GM13977 (cell line): ENCODE measurements at places on chromosomes 7 and 10.
A peak's percentile ranks its signal among the peaks of the same experiment; 100 is the strongest.

- peak; percentile 77 for DNase-seq
Measured at GRCh38 chr7:132580717-132581285, 4.5 kb upstream of the PLXNA4 start.

DNA sequence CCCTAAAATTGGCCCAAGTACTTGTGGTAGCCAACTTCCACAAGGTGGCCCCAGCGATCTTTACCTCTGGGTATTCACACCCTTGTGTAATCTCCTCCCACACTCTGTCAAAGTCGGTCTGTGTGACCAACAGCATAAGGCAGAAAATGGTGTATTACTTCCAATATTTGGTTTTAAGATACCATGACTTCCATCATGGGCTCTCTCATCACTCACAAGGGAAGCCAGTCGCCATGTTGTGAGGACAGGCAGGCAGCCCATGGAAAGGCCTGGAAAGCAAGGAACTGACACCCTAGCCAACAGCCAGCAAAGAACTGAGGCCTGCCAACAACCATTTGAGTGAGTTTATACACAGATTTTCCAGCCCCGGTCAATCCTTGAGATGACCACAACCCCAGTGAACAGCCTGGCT lies 91.0 kb upstream of the KMT2E start:
- DNase-seq: peak; percentile 63

DNA sequence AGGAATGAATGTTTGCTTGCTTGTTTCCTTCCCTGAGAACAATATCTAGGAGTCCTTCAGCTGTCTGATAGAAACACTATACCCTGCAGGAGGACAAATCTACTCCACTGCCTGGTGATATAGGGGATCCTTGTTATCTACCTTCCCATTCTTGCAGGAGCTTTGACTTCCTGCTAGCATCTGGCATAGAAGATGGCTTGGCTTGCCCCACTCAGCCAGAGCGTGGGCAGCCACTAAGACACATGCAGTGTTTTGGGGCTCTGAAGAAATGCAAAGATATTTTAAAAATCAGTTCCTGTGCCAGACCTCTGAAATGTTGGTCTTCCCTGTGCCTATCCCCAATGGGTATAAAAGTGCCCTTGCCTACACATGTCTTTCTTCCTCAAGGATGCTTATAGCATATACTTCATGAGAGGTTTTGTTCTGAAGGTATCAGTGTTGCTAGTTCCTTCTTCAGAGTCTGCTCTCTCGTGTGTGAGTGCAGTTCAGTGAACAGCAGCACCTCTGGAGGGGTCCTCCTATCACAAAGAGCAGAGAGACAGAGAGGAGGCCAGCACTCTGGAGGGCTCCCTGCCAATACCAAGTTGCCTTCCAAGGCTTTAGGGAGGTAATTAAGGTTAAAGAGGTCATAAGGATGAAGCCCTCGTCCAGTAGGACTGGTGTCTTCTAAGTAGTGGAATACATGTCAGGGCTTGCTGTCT lies 149.1 kb upstream of the CALCR start:
- DNase-seq: no peak

DNA sequence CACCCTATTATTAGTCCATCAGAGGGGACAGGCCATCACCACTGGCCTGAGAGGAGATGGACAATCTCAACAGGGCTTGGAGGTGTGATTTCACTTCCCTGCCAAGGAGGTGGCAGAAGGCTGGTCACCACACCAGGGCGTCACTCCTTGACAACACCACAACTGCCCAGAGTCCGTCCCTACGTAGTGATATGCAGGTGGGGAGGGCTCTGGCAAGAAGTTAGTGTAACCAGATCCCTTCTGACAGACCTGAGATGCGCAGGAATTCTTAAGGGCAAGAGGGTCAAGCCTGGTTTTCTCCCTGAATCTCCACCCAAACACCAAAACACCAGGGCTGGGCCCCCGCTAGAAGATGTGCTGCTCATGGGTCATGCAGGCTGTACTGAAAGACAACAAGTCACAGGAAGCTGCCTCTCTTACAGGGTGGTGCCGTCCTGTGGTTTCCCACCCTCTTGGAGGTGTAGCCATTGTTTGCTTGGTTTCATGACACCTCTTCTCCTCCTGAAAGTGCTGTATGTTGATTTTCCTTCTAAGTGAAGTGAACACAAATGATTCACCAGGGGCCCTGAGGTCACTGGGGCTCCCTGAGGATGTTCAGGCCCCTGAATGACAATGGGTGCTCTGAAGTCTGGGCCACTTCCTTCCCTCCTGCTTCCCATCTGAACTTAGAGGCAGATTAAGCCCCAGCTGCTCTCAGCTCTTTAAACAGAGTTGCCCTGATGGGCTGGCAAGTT lies 27.1 kb downstream of the ATXN7L1 start:
- DNase-seq: no peak

DNA sequence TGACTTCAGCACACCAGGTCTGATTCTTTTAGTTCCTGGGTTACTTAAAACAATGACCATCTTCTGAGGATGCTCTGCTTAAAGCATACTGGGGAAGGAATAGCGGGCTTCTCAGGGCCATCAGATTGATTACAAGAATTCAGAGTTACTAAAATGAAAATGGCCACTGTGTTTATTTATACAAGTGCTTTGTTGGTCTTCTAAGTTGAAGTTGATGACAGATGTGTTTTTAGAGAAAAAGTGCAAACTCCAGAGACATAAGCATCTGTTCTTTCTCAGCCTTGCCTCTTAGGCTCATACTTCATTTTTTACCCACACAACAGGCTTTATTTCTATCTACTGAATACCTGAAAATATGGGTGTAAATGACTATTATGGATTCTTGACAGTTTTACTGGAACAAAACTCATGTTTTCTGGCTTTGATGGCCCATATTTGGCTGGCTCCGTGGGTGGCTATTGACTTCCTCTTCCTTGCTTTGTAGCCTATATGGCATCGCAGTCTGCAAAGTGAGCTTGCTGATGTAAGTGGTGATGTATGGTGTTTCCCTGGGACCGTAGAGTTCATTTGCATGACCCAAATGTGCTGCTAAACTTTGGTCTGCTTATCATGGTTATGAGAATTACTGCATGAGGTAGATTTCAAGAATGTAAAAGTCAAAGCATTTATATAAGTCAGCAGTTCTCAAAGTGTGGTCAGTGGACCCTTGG lies 121.3 kb downstream of the BMPER start:
- no peak for DNase-seq

GRCh38 chr10:25707976-25708671 lies 225.9 kb upstream of the MYO3A start:
- no peak for DNase-seq

DNA sequence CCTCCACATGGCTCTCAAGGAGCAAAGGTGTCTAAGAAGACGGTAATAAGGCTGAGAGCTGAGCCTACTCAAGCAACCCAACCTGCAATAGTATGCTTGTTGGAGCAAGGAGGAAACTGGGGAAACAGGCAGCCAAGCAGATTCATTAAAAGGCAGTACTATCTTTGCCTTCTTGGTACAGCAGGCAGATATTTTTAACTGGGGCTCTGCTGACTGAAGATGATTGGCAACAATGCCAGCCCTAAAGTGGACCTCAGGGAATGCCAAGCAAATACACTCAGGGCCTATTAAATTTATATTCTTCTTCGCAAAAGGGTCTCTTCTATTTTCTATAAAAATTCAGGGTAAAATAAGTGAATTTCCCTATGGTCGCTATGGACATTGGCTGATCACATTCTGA lies 109.4 kb upstream of the PCGF5 start:
- no peak for DNase-seq

GRCh38 chr10:948347-948746 lies 16.8 kb upstream of the LARP4B start:
- no peak for DNase-seq

DNA sequence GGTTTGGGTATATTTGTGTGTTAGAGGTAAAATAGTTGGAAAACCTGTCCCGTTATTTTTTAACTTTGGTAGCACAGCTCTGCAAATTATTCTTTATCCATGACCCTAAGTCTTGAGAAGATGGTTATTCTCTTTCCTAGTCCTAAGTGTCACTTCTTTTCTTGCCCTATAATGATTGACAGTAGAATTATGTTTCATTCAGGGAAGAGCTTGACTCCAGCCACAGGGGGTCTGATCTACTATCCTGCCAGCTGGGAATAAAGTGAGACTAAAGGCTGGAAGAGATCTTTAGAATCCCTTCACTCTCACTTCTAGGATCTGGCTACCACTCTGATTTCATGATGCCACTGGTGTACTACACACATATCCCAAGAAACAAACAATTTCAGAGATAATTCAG lies 90.4 kb downstream of the PHTF2 start:
- no peak for DNase-seq

DNA sequence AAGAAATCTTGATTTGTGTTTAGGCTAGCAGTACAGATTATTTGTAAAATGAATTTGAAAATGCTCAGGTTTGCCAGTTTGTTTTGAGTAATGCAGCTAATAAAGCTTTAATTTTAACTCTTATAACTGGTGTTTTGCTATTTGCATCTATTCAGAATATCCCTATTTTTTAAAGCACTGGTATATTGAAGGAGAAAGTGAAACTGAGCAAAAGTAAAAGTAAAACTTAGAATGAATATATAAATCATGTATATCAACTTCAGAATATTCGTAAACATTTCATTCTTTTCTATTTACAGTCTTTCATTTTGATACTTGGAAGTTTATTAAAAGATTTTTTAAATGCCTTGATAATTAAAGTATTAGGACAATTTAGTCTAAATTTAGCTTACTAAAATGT lies 26.2 kb downstream of the TASOR2 start:
- no peak for DNase-seq

DNA sequence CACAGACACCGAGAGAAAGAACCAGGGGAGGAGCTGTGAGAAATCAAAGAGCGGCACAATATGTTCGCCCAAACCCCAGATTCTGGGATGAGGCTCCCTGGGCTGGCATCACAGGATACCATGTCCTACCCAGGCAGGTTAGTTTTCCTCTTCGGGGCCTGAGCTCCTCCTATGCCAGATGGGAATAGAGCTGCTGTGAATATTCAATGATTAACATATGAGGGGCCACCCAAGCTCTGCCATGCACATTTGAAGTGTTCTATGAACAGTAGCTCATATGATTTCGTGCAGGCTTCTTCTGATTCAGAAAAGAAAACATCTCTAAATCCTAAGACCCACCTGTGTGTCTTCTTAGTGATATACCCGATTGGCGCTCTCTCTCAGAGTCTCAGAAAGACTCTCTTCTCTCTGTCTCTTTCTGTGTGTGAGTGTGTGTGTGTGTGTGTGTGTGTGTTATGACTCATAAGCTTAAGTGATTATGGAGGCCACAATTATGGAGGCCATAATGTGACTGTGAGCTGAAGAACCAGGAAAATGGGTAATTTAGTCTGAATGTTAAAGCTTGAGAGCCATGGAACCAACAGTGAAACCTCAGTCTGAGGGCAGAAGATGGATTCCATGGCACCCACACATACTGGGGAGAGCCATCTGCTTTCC lies 220.5 kb downstream of the KLF6 start:
- no peak for DNase-seq

- no peak for DNase-seq
Measured at GRCh38 chr7:75772081-75773077, at the start of gene CCL26. Gene CCL26 (minus strand): TSS chr7:75772211. CDS start chr7:75772176, 35 bp downstream.

- no peak for DNase-seq
Measured at GRCh38 chr10:72056932-72057751, 31.2 kb downstream of the SPOCK2 start.

DNA sequence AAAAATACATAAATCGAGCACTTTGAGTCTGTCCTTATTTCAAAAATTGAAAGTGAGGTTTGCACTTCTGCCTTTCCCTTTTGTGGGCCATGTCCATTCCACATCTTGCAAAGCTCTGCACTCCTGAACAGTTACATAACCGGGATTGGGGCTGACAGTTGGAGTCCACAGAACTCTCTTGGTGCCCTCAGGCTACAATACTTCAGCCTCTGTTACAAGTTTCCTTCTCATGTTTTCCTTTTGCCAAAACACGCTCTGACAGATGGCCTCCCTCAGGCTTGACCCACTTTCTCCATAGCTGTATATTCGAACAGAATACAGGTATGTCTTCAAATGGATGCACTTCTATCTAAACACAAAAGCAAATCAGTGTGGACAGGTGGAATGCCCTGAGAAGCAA lies 335.9 kb downstream of the WDR37 start:
- DNase-seq: no peak

DNA sequence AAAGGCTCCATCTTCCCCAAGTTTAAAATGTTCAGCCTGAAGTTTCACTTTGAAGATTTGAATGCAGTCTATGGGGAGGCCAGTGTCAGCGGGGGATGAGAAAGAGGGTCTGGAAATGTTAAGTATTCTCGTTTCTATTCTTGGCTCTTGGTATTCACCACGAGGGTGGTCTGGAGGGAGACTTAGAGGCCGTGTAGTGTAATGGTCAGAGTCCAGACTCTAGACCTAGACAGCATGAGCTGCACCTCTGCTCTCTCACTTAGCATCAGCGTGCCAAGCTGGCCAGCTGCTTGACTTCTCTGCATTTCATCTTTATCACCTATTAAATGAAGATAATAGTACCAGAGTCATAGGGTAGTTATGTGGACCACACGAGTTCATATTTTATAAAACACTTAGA lies 57.9 kb downstream of the MKX start:
- no peak for DNase-seq

DNA sequence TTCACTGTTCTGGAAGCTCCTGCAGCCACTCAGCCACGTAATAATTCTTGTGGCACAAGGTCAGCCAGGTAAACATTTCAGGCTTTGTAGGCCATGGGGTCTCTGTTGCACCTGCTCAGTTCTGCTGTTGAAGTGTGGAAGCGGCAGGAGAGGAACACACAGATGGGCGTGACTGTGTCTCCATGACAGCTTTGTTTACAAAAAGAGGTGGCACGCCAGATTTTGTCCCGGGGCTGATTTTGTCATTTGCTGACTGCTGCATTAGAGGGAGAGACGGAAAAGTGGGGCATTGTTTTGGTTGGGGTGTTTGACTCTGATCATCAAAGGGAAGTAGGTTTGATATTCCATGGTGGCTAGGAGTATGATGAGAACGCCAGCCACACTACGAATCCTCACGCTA lies 103.1 kb downstream of the PRKAG2 start:
- DNase-seq: no peak

GRCh38 chr7:134885967-134886352 lies 100.3 kb upstream of the AGBL3 start:
- DNase-seq: no peak

GRCh38 chr7:101960985-101961708 lies 143.7 kb downstream of the CUX1 start:
- DNase-seq: no peak

GRCh38 chr10:85901599-85901998 lies 465.0 kb downstream of the GRID1 start:
- no peak for DNase-seq

- no peak for DNase-seq
Measured at GRCh38 chr7:4665661-4666060, 16.4 kb upstream of the FOXK1 start.

- DNase-seq: no peak
Measured at GRCh38 chr7:33841031-33841430, 64.3 kb upstream of the BMPER start.

DNA sequence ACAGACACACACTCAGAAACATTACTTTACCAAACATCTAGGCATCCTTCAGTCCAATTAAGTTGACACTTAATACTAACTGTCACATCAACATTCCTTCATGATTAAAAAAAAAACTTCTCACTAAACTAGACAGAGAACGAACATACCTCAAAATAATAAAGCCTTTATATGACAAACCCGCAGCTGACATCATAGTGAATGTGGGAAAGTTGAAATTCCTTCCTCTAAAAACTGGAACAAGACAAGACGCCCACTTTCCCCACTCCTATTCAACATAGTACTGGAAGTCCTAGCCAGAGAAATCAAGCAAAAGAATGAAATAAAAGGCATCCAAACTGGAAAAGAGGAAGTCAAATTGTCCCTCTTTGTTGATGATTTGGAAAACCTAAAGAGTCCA lies 96.9 kb upstream of the PPP1R9A start:
- DNase-seq: no peak
